Adrenal gland (tissue), 19 donors: ENCODE measurements at places on chromosomes 4 and X. TPM values are rescaled to one million over a fixed set of nuclear protein-coding genes. Genes with fewer than 3 reads are reported as not detected.

- H3K27me3 ChIP-seq = no peaks in the 10 kb centered on the region
- H3K36me3 ChIP-seq = no peaks in the 10 kb centered on the region
- H3K4me3 ChIP-seq = no peak overlapping the region
- no peak for DNase-seq
- no peak overlapping the region for H3K27ac ChIP-seq
- H3K4me1 ChIP-seq = no peaks in the 10 kb centered on the region
Measured at GRCh38 chrX:19535476-19535875, 20.2 kb upstream of the MAP3K15 start.

DNA sequence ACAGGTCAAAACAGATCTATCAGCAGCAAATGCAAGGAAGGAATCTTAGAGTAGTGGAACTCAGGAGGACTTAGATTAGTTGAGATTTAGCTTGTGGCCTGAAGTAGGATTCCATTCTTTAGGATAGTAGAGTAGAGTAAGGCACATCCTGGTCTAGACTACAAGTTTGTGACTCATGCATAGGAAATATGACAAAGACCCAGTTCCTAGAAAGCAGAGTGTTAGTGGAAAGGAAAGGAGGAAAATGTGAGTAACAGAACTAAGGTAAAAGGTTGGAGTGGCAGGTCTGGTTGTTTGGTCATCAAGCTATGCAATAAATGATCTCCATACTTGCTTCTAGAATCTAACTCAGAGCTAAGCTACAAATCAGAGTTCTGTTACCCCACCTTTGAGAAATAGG lies 595.0 kb downstream of the ACTRT1 start:
- H3K4me3 ChIP-seq = no peak overlapping the region
- no peak overlapping the region for H3K27ac ChIP-seq
- H3K27me3 ChIP-seq = no peaks in the 10 kb centered on the region
- DNase-seq = no peak
- H3K4me1 ChIP-seq = no peaks in the 10 kb centered on the region
- H3K36me3 ChIP-seq = no peaks in the 10 kb centered on the region

GRCh38 chrX:109398833-109399232 lies 83.1 kb downstream of the GUCY2F start:
- H3K36me3 ChIP-seq = no peaks in the 10 kb centered on the region
- DNase-seq = no peak
- H3K4me3 ChIP-seq = no peak overlapping the region
- H3K27me3 ChIP-seq = peaks cover 18% of the 10 kb centered on the region
- no peaks in the 10 kb centered on the region for H3K4me1 ChIP-seq
- H3K27ac ChIP-seq = no peak overlapping the region

DNA sequence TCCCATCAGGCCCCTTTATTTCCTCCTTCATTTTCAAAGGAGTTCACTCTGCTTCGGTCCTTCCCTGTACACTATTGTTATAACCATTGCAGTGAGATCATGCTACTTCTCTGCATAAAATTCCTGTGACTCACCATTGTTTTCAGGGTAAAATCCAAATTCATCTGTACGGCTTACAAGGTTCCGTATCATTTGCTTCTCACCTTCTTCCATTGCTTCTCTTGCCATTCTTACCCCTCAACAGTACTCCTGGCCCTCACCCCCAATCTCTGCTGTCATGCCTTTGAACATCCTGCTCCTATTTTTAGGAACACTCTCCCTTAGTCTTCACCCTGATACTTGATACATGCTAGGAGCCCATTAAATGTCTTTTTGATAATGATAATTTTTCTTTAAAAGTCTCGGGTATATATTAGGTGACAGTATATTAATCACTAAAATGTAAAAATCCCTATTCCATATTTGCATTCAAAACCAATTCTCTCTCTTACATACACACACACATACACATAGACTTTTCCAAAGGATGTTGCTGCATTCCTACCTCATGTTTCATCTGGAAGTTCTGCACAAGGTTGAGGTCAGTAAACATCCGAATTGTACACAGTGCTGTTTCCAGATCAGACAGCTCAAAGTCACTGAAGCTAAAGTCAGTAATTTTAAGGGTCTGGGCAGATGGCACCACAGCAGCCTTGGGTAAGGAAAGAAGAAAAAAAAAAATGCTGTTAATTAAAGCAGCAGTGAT lies 103.4 kb downstream of the PDE5A start:
- no peaks in the 10 kb centered on the region for H3K36me3 ChIP-seq
- H3K27ac ChIP-seq = no peak overlapping the region
- no peak overlapping the region for H3K4me3 ChIP-seq
- H3K4me1 ChIP-seq = peaks cover 5% of the 10 kb centered on the region

DNA sequence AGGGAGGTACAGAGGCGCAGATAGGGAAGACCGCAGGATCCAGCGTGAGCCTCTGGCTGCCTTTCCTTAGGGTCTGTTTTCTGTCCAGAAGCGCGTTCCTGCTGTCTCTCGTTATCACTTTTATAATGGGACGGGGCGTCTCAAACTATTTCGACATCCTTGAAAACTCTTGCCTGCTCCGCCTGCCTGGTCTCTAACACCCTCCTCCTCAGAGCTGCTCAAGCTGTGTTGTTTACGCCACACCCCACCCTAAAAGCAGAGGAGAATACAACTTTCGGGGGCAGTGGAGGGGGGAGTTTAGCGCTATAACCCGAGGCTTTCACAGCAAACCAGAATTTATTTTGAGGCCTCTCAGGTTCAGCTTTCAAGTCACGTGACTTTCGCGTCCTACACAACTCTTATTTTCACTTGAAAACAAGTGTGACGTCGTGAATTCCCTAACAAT lies 646 bp upstream of the FAM3A start:
- no peak for DNase-seq
- peak overlapping the region; percentile 71 for H3K27ac ChIP-seq
- H3K36me3 ChIP-seq = no peaks in the 10 kb centered on the region

DNA sequence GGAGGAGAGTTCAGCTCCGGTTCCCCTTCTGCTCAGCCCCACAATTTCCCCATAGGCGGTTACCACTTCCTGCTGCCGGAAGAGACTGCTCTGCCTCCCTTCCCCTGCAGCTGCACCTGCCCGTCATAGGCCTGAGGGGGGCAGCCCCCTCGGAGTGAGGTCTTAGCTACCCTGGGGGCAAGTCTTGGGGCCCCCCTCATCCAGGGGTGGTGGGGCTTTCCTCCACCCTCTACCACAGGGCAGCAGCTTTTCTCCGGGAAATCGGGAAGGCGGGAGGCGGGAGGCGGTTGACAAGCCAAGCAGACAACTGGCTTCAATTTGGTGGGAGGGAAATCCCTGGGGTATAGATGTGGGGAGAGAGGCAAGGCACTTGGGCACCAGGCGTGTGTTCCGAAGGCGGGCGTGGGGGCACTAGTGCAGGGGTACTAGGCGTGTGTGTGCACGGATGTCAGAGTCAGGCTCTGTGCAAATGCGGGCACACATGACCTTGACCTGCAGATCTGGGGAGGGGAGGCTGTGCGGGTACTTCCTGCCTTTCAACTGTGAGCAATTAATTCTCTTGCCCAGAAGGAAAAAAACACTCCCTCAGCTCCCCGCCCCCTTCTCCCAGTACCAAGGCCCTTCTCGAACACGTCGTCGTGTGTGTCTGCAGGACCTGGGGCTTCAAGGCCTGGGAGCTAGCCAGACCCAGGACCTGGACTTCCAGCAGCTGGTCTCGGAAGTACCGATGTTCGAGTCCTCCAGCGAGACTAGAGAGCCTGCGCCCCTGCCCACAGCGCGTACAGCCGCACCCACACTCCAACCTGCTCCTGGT lies 1.0 kb upstream of the ARHGAP4 start:
- no peaks in the 10 kb centered on the region for H3K27me3 ChIP-seq
- H3K4me3 ChIP-seq = no peak overlapping the region
- DNase-seq = peak; percentile 82
- H3K36me3 ChIP-seq = peaks cover 22% of the 10 kb centered on the region
- peaks cover 45% of the 10 kb centered on the region for H3K4me1 ChIP-seq

DNA sequence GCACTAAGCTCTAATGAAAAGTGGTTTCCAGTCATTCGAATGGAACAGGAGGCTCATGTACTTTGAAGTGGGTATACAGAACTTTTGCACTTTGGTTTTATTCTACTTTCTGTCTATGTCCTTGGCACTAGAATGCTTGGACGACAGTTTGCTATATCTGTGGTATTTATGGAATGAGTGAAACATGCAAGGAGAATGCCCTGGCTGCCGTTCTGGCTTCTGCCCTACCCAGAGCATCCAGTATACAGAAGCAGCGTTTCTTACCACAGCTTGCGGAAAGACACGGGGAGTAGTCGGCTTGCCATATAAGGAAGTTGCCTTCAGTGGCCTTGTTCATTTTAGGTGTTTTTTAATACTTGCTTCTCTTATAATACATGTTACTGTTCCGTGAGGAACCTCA lies 98.0 kb downstream of the TBL1X start:
- H3K36me3 ChIP-seq = no peaks in the 10 kb centered on the region
- peaks cover 4% of the 10 kb centered on the region for H3K4me1 ChIP-seq
- no peaks in the 10 kb centered on the region for H3K27me3 ChIP-seq
- peak overlapping the region; percentile 2 for H3K27ac ChIP-seq

GRCh38 chr4:183747931-183748670 lies 89.0 kb downstream of the TRAPPC11 start:
- H3K4me3 ChIP-seq = no peak overlapping the region
- no peaks in the 10 kb centered on the region for H3K4me1 ChIP-seq
- no peak for DNase-seq
- no peaks in the 10 kb centered on the region for H3K27me3 ChIP-seq
- H3K27ac ChIP-seq = no peak overlapping the region
- H3K36me3 ChIP-seq = no peaks in the 10 kb centered on the region

GRCh38 chr4:185307136-185307950 lies 88.4 kb downstream of the LRP2BP start:
- H3K27ac ChIP-seq = no peak overlapping the region
- no peaks in the 10 kb centered on the region for H3K36me3 ChIP-seq
- no peak overlapping the region for H3K4me3 ChIP-seq
- H3K27me3 ChIP-seq = no peaks in the 10 kb centered on the region
- no peak for DNase-seq

DNA sequence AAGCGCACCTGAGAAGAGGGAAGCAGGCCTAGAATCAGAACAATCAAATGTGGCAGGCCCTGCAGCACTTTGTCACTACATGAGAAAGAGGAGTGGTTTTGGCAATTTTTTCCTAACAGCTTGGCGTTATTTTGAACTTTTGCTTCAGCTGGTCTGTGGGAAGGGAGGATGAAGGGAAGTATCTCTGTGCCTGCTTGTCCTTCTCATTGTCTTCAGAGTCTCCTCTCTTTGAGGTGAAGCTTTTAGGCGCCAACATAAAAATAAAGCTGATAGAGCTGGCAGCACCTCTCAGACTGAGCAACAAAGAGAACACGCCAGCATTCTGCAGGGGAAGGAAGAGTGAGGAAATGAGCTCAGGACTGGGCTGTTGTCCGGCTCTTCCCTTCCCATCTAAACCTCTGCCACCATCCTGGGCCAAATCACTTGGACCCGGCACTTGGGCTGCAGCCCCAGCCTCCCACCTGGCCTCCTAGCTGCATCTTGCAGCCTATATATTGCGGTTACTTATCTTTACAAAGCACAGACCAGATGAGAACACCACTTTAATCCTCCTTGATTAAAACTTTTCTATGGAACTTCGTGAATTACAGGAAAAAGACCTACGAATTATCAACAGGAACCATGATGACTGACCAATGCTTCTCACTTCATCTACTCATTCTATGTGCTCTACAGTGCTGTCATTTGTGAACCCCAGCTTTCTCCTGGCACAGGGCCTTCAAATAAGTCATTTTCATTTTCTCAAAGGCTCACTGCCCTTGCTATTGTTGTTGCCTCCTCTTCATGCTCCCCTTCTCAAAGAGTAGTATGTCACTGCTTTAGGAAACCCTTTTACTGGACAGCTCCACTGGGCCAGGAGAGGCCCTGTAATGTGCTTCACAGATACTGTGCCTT lies 476.4 kb upstream of the HS3ST1 start:
- H3K4me3 ChIP-seq = no peak overlapping the region
- H3K27ac ChIP-seq = peak overlapping the region; percentile 54
- no peaks in the 10 kb centered on the region for H3K36me3 ChIP-seq
- no peak for DNase-seq
- no peaks in the 10 kb centered on the region for H3K27me3 ChIP-seq
- H3K4me1 ChIP-seq = peaks cover 9% of the 10 kb centered on the region

GRCh38 chrX:38363046-38363445 lies 10.6 kb downstream of the OTC start:
- peaks cover under 1% of the 10 kb centered on the region for H3K27me3 ChIP-seq
- H3K4me1 ChIP-seq = no peaks in the 10 kb centered on the region
- DNase-seq = no peak
- no peak overlapping the region for H3K4me3 ChIP-seq
- no peaks in the 10 kb centered on the region for H3K36me3 ChIP-seq

- H3K4me3 ChIP-seq = no peak overlapping the region
- H3K27me3 ChIP-seq = no peaks in the 10 kb centered on the region
- H3K36me3 ChIP-seq = no peaks in the 10 kb centered on the region
- H3K27ac ChIP-seq = no peak overlapping the region
- H3K4me1 ChIP-seq = no peaks in the 10 kb centered on the region
- peak; percentile 25 for DNase-seq
Measured at GRCh38 chr4:83644677-83645659, 109.1 kb downstream of the GPAT3 start.

DNA sequence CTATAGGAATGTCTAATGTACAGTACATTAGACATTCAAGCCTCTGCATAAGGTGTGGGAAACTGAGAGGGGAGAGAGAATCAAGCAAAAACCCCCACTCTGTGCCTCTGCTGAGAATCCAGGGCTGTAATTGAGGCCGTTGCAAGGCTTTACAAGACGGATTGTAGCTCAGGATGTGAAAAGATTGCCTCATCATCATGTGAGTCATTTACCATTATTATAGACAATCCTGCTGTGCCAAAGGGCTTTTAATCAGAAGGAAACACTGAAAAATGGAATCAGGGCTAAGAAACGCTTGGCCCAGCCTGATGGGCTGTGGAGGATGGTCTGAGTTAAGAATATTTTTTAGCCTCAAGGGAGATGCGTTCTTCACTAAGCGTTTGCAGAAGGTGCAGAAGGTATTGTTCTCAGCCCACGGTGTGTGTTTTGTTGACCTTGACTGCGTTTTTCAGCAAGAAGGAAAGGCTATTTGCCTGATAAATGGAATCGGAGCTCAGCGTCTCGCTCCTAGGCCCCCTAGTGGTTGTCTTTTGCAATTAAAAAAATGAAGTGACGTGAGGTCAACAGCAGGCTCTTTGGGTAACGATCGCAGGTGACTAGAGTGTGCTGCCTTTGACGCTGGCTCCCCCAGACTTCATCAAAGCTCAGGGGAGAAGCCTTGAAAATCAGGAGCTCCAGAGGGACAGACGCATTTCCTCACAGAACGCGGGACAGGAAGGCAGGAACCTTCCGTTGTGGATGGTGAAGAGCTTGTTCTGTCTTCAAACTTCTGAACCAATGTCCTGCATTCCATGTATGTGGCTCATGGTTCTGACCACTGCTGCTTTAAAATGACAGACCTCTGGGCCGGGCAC lies 18.1 kb upstream of the CHRNA9 start:
- no peaks in the 10 kb centered on the region for H3K4me1 ChIP-seq
- no peak overlapping the region for H3K4me3 ChIP-seq
- peak; percentile 77 for DNase-seq
- H3K27ac ChIP-seq = peak overlapping the region; percentile 86
- no peaks in the 10 kb centered on the region for H3K27me3 ChIP-seq

DNA sequence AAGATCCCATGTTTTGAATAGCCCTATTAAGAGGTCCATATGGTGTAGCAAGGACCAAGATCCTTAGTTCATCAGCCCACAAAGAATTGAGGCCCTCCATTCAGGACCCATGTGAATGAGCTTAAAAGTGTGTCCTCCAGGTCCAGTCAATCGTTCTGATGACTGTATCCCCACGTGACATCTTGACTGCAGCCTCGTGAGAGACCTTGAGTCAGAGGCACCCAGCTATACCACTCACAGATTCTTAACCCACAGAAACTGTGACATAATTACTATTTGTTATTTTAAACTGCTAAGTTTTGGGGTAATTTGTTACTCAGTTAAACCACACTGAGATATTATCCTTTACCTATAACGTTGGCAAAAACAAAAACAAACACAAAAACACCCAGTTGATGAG lies 62.4 kb downstream of the ZNF182 start:
- no peaks in the 10 kb centered on the region for H3K4me1 ChIP-seq
- no peak overlapping the region for H3K4me3 ChIP-seq
- no peak overlapping the region for H3K27ac ChIP-seq
- H3K27me3 ChIP-seq = no peaks in the 10 kb centered on the region
- DNase-seq = no peak

ASB9 gene
- 2.7 TPM for total RNA-seq

ASB11 gene
- not detected for total RNA-seq
